ENCODE measurements at places on chromosomes 6 and 20. TPM values are rescaled to one million over a fixed set of nuclear protein-coding genes. Genes with fewer than 3 reads are reported as not detected.

Gene TNNC2
- 0.12 TPM for total RNA-seq

Gene ZNF165
- total RNA-seq: 0.77 TPM

Gene FUCA2
- total RNA-seq: 67.4 TPM

Gene RAB22A
- total RNA-seq: 18.6 TPM
